ENCODE measurements at places on chromosomes 6 and 20. TPM values are rescaled to one million over a fixed set of nuclear protein-coding genes. Genes with fewer than 3 reads are reported as not detected.

GRCh38 chr6:121951918-121952379 is 447.5 kb upstream of the HSF2 start:
- no peak for DNase-seq

The GRM4 gene
- total RNA-seq, result not detected

The SMPDL3A gene
- total RNA-seq, result 15.4 TPM

GRCh38 chr6:16476861-16477260 is 238.5 kb downstream of the GMPR start:
- DNase-seq, result no peak

GRCh38 chr6:123777563-123777962 is 26.1 kb upstream of the NKAIN2 start:
- no peak for DNase-seq

The GPLD1 gene
- total RNA-seq, result 1.9 TPM

GRCh38 chr6:150312844-150313584 is 55.8 kb upstream of the IYD start:
- no peak for DNase-seq

DNA sequence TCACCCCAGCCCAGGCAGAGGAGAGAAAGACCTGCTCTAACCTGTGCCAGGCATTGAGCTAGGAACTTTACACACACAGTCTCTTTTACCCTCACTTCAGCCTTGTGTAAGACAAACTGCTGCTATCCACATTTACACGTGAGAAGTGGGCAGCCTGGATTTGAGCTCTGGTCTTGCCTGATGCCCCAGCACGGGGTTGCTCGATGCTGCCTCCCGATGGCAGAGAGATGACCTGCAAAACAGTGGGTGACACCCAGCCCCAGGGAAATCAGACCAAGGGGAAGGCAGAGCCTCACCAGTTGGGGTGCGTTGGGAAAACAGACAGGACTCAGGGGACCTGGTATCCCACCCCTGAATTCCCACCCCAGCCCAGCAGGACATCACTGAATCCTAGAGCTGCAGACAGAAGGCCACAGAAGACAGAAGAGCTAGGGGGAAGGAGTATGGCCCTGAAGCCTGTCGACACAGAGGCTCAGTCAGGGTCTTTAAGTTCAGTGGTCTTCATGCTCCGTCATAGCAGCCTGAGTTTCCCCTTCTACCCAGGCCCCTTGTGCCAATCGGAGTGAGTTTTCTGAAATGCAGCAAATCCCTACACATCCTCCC is 990 bp downstream of the BPI start:
- no peak for DNase-seq

- DNase-seq, result no peak
Measured at GRCh38 chr20:49610691-49611538, 43.0 kb upstream of the PTGIS start.

The SMOC2 gene
- 1.9 TPM for total RNA-seq

GRCh38 chr6:42714098-42714761 is 8.2 kb downstream of the PRPH2 start:
- DNase-seq, result no peak

GRCh38 chr20:51715163-51715855 is 52.9 kb downstream of the ATP9A start:
- DNase-seq, result no peak

GRCh38 chr20:64144144-64144912 is 19.9 kb upstream of the MYT1 start:
- no peak for DNase-seq

The MICB gene
- total RNA-seq, result 0.23 TPM
